ENCODE measurements at places on chromosomes 16 and 17.
A peak's percentile ranks its signal among the peaks of the same experiment; 100 is the strongest.

GRCh38 chr16:28915181-28915580 lies 9.9 kb downstream of the RABEP2 start:
- DNase-seq = peak; percentile 73

GRCh38 chr16:75114179-75114945 lies 2.2 kb downstream of the LDHD start:
- DNase-seq = no peak

- no peak for DNase-seq
These were observed 22.2 kb upstream of the CLEC18C start for GRCh38 chr16:70151391-70151790.

- peak; percentile 90 for DNase-seq
These were observed 3.9 kb upstream of the SPATA32 start for GRCh38 chr17:45265821-45266220.

- DNase-seq = no peak
These were observed 69.6 kb upstream of the ZNF750 start for GRCh38 chr17:82909322-82909904.

DNA sequence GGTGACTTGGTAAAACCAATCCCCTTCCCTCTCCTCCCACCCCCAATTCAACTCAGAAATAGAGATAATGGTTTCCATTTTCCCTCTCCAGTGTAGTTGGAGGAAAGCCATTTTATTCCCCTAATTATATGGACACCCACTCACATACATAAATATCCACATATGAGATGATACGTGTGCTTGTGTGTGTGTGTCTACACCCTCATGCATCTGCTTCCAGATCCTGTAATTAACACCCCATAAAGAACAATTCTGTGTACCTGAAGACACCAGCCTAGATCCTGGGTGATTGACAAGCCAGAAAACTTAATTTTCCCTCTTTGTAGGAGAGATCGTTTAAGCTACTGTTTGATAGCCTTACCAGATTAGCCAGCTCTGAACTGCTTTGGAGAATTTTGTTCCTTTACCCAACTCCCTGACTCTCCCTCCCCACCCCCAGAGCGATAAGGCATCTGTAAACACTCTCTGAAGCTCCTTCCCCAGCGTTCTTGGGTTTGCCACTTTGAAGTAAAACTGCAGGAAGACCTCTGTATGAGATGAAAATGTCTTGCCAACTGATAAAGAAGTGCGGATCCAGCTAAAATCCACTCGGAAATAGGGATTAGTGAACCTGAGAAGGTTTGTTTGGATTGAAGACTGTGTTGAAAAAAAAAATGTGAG lies 175.7 kb downstream of the RGS9 start:
- DNase-seq = no peak

DNA sequence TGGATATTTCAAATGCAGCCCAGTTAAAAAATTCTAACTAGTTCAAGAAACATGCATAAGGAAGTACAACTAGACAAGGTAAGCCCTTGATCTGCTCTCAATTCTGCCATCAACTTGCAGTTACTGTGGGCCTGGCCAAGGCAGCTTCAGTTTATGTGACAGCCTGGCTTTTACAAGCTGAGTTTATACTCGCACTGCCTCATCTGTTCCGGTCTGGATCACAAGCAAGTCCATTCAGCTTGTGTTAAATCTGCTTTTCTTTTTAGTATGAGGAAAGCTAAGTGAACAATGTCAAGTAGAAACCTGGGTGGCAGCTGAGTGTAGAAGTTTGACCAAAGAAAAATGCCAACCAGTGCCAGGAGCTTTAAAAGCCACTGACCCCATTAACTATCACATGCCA lies 76.6 kb upstream of the CORO6 start:
- DNase-seq = no peak

DNA sequence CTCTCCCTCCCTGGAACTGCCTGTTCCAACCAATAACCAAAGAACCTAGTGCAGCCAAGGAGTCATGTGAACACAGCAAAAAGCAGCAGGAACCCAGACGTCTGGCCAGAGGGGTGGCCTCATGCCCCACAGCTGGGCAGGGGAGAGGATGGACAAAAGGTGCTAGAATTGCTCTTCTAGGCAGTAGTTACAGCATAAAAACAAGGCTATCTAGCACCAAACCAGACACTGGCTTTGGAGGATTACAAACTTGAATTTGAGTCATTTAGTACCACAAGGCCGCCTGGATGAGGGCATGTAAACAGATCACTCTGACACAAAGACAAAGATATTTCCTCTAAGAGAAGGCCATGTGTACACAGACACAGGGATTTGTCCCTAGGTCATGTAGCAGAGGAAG lies 423.3 kb upstream of the MAF start:
- no peak for DNase-seq

GRCh38 chr17:79989106-79989835 lies 46.4 kb downstream of the TBC1D16 start:
- no peak for DNase-seq

DNA sequence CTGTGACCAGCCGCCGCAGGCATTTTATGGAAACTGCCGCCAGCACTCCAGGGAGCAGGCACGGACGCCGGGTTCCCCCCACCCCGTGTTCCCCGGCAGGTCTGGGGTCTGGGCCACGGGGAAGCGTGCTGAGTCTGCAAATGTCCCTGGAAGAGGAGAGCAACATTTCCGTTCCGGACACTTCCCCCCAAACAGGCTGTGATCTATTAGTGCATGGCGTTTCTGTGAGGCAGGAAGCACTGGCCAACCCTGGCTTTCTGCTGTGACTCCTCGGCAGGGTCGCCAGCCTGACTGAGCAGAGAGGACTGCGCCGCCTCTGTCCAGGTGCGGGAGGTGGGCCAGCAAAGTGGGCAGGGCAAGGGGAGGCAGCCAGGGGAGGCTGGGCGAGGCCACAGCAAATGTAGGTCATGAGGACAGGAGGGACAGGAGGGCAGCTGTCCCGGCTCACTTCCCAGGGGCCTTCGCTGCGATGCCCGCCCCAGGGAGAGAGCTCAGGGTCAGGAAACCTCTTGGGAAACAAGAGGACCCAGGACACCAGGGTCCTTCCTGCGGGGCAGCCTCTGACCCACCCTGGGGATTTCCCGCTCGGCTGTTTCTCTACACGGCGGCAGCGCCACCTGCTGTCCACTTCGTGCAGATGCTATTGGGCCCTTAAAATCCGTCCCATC lies 9.5 kb downstream of the FOXF1 start:
- DNase-seq = peak; percentile 58

- no peak for DNase-seq
These were observed 8.1 kb upstream of the ATXN7L3 start for GRCh38 chr17:44207743-44208142.

- no peak for DNase-seq
These were observed 25.4 kb downstream of the PCTP start for GRCh38 chr17:55776271-55776670.

DNA sequence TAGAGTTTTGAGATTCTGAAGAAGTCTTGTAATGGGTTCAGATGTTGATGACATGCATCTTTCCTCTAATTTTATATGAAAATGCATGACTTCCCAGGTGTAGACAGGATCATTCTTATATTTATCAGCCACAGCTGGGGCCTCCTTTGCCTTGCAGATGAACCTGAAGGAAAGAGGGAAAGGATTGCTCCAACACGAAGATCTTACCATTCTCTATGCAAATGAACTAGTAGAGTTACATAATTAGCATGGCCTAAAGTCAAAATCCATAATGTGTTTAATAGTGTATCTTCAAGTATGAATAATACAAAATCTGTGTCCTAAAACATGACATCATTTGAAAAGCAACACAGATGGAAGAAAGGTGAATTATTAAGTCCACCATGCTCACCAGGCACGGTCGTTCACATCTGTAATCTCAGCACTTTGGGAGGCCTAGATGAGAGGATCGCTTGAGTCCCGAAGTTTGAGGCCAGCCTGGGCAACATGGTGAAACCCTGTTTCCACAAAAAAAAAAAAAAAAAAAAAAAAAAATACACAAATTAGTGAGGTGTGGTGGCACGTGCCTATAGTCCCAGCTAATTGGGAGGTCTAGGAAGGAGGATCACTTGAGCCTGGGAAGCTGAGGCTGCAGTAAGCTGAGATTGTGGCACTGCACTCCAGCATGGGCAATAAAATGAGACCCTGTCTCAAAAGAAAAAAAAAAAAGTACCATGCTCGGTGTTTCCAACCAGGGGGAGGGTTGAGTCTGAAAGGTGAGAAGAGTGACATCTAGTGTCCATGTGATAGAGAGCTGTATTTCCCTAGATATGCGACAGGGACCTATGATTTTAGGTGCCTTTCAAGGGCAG lies 6.3 kb downstream of the VWA3A start:
- DNase-seq = peak; percentile 49

DNA sequence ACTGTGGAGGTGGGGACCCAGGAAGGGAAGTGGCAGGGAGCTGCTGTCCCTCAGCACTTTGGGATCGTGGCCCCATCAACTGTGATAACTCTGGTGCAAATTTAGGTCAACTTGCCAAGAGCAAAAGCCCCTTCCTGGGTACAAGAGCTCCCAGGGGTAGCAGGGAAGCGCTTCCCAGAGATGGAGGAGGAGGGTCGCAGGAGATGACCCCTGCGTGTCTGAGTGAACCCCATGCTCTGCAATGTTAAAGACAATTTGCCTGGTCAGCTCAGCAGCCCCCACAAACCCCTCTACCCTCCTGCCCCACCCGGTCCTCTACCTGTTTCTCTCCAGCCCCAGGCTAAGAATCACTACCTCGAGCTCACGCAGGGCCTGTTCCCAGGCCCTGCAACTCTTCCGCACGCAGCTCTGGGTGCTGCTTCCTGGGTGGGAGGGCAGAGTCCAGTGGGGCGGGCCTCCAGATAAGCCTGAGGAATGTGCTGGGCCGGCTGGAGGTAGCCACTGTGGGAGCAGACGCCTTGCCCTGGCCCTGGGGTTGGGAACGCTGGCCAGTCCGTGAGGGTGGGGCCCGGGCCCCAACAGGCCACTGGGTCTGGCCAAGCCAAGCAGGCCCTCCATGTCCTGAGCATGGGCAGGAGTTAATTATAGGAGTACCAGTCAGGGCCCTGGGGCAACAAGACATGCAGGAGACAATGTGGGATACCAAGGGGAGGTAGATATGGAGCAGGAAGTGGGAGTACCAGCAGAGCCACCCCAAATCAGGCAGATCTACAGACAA lies 6.1 kb downstream of the DOK4 start:
- DNase-seq = peak; percentile 77

DNA sequence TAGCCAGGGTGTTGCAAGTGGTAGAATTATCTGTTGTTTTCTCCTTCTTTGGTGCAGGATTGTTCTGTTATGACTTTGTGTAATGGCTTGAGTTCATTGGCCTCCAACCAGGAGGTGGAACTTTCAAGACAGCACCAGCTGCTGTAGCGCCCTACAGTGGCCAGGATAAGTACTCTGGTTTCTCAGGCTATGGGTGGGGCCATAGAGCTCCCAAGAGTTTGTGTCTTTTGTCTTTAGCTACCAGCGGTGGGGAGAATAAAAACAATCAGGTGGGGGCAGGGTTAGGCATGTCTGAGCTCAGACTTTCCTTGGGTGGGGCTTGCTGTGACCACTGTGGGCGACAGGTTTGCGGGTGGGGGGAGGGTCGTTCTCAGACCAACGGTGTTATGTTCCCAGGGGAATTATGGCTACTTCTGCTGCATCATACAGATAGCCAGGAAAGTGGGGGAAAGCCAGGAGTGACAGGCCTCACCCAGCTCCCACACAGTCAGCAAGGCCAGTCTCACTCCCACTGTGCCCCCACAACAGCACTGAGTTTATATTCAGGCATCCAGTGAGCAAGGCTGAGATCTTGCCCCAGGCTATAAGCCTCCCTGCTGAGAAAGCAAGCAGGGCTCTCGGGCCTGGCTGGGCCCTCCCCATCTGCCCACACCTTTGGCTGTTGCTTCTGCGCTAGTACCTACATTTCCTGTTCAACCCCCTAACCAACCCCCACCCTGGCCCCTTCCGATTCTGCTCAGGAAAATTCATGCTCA lies 15.4 kb downstream of the ABCA10 start:
- no peak for DNase-seq

GRCh38 chr17:3879591-3880417 lies 13.0 kb downstream of the CAMKK1 start:
- no peak for DNase-seq

- peak; percentile 53 for DNase-seq
These were observed 10.1 kb downstream of the AFMID start for GRCh38 chr17:78197147-78197832.

DNA sequence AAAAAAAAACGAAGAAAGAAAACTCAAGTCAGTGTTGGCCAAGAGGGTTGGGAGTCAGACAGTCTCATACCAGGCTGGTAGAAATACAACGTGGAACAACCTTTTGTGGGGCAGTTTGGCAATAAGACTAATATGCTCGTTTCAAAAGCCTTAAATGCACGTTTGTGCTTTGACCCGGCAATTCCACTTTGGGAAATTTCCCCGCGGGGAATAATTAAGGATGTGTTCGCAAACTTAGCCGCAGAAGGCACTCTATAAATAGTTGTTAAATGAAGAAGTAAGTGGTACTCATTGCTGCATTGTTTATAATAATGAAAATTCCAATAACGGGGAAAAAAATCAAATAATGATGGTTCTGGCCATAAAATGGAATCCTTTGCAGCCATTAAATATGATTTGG lies 664.8 kb upstream of the EEF2KMT start:
- no peak for DNase-seq

DNA sequence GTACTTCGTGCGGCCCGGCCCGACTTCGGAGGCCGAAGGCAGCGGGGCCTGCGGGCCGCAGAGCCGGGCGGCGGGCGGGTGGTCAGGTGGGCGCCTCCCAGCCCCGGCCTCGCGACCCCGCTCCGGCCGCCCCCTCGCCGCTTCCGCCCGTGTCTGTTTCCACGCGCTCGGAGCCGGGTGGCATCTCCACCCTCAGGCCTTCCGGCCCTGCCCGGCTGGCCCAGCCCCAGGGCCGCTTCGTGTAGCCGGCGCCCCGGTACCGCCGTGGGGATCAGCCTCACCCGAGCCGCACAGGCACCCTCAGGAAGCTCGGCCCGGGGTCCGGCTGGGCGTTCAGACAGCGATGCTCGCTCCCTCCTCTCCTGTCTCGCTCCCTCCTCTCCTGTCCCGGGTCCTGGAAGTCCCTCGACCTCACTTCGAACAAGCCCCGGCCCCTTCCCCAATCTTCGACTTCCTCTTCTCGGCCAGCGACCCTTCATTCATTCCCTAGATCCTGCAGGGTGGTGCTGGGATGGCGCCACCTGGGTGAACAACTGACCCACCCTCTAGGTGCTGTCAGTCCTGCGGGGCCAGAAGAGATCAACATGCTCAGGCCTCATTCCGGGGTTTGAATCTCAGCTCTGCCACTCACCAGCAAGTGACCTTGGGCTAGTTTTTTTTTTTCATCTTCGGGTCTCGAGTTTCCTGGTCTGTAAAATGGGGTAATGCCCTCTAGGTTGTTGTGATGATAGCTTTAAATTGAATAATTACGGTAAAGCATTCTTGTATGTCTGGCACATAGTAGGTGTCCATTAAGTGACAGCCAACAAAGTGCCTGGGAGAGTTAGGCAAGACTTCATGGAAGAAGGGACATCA lies 610 bp downstream of the VPS4A start:
- DNase-seq = peak; percentile 30

DNA sequence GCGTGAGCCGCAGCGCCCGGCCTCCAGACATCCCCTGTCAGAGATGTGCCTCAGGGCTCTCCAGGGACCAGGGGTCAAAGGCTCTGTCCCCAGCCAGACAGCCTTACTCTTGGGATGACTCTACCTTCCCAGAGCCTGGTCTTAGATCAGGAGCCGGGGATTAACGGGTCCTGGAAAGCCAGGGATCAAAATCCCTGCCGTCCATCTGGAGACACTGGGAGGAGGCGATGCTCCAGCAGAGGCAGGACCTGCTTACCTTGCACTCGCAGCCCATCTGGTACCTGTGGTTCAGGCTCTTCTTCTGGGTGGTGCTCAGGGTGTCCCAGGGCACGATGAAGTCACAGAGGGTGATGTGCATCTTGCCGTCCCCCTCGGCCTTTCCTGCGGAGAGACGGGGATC lies 16.7 kb upstream of the USP36 start:
- DNase-seq = no peak
